ENCODE measurements at places on chromosomes 3 and 15. TPM values are rescaled to one million over a fixed set of nuclear protein-coding genes. Genes with fewer than 3 reads are reported as not detected.

Gene SECISBP2L
- total RNA-seq, result 14.3 TPM

Gene SPINK8
- total RNA-seq, result not detected

Gene SEMA6D
- 14.9 TPM for total RNA-seq

Gene SCN5A
- total RNA-seq, result 0.08 TPM

Gene TMIE
- not detected for total RNA-seq

Gene DNAJA4
- total RNA-seq, result 3.2 TPM

Gene HES1
- 24.2 TPM for total RNA-seq
